Jurkat, Clone E6-1 (cell line): ENCODE measurements at places on chromosomes 4 and X.

DNA sequence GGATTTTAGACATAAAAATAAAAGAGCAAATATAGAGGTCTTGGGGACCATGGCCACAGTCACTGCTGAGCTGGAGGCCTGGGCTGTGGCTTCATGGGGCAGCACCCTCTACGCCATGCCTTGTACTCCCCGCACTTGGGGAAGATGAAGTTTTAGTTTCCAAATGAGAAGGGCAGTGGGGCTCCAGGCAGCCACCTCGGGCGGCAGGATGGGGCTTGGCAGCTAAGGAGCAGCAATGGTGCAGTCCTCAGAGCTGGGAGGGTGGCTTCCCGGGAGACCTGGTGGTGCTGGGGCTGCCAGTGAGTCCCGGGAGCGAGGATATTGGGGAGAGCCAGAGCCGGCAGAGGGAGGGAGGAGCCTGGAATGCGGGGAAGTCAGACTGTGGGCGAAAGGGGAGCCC lies 2.4 kb downstream of the CXCR3 start:
- no peak for DNase-seq

DNA sequence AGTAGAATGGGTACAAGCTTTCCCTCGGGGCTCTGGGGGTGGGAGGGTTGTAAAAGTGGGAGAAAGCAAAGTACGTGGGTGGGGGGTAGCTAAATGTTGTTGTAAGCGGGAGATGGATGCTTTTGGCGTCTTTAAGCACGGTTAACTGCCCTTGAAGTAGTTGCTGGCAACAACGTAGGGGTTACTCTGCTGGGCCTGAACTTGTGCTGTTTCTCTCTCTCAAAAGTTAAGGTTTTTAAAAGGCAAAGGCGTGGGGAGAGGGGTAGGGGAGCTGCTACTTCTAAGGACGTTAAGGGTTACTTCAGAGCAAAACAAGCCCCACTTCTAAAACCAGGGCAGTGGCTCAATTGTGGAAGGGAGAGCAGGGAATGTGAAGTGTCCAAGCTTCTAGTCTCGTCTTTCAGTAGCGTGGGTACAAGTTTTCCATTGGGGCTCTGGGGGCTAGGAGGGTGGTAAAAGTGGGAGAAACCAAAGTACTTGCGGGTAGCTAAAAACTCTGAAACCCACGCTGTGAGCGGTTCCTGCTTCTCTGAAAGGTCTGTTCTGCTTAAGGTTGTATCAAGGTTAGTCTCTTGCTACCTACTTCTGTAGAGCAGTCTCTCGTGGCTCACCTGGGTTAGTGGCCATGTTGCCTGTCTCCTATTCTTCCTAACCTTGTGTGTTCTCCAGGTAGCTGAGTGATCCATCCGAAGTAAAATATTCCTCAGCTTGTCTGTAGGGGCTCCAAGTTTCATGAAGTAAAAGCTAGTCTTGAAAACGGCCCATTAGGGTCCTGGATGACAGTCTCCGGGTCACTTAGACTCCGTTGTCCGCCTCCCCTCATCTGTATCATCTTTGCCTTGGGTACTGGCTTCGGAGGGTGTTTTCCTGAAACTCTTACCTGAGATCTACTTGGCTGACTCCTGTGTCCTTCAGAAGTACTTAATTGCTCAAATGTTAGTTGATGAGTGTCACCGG lies 1.7 kb upstream of the WDR1 start:
- no peak for DNase-seq

GRCh38 chr4:63325140-63325539 lies 1084.1 kb downstream of the TECRL start:
- no peak for DNase-seq

DNA sequence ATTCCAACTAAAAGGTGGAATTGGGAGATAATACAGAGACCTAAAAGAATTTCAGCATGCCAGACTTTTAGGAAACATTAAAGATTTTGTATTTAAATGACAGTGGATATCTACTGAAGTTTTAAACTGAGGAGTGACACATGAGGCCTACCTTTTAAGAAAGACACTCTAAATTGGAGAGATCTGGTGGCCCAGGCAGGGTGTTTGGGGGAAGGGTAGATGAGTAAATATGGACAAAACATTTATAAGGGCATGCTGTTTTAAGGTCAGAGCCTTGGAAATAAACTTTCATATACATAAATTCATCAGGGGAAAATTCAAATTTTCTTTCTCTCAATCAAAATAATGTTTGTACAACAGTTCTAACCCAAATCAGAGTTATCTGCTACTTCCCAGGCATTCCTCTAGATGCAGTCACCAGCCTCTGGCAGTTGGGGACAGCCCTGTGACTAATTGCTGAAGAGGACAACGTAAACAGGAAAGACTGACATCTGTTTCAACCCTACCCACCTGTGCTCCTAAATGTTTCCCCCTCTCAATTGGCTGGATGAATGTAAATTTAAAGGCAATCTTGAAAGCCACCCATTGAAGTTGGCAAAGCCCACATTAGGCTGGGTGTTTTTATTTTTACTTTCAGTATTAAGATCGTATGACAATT lies 1646.9 kb upstream of the ADGRL3 start:
- DNase-seq: no peak

DNA sequence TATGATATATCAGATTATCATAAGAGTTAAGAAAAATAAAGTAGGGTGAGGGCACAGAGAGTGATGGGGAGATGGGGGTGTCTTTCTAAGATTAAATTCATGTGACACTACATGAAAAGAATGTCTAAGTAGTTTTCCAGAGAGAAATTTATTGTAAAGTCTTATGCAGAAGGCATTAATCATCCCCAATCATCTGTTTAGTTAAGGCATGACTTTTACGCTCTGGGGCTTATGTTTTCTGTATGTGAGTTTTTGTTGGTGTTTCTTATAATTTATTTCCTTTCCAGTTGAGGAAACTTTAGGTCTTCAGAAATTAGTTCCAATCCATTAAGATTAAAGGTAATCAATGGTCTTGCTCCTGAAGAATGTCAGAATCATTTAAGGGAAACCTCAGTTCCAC lies 383.0 kb upstream of the GALNT7 start:
- no peak for DNase-seq

- DNase-seq: no peak
Observed at GRCh38 chrX:20267931-20268701, 1.4 kb upstream of the RPS6KA3 start.

- no peak for DNase-seq
Observed at GRCh38 chrX:68415316-68415715, 18.0 kb downstream of the OPHN1 start.

DNA sequence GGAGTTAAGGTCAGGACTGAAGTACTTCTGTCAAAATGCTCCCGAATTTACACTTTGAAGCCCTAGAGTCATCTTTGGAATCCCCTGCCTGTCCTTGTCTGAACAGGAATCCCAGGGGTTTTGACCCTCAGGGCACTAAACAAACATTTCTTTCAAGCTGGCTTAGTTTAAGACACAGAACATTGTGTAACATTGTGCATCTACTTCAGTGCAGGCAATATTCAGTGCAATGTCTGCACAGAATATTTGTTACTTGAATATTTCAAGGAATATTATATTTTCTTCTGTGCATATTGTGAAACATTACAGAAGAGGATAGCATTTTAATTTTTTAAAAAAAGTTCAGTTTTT lies 763.4 kb downstream of the PCDH18 start:
- DNase-seq: no peak

DNA sequence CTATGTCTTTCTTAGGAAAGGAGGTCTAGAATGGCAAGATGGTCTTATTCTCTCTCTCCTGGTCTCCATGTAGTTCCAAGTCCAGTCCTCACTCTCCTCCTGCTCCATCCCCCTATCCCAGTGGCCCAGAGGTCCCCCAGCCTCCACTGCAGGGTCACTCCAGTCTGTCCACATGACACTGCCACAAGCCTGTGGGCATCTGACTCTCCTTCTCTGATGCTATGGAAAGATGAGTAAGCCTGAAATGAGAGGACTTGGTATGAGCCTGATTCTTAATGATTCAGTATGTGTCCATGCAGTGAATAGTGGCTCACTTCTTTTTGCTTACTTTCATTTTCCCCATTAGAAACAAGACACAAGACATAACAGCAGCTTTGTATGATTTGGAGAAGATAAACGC lies 516.8 kb upstream of the ADGRL3 start:
- no peak for DNase-seq
